ENCODE measurements at places on chromosomes 7 and 10.

DNA sequence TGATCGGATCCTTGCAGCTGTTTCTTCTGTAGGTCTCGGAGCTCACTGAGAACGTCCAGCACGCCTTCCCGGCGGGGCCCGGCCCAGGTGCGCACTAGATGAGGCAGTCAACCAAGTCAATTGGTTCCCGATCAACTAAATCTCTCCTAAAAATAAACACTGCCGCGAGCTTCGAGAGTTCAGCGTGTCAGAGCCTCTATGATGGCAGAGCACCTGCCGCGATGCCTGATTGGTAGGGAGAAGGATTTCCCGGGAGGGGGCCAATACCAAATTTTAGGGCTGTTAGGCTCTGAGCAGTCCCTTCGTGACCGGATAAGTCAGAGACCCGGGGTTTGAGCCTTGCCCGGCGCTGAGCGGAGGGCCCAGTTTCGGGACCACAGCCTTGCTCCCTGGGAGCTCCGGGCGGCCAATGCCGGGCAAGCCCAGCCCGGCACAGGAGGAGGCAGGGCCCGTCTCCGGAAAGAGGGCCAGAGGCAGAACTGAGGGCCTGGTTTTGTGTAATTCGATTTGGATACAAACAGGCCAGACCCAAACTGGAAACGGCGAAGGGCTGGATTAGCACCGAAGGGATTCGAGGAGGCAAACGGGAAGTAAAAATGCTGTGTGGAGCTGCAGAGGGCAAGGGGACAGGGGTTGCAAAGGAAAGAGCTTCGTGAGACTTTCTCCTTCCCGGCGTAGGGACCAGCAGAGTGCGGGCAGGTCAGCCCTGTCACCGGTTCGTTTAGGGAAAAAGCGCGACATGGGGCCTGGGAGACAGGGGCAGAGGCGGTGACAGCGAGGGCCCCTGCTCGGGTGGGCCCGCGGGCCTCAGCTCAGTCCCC is 569 bp downstream of the SLC26A5 start:
- DNase-seq, result no peak

GRCh38 chr10:53697038-53697437 is 924.5 kb upstream of the MBL2 start:
- no peak for DNase-seq

DNA sequence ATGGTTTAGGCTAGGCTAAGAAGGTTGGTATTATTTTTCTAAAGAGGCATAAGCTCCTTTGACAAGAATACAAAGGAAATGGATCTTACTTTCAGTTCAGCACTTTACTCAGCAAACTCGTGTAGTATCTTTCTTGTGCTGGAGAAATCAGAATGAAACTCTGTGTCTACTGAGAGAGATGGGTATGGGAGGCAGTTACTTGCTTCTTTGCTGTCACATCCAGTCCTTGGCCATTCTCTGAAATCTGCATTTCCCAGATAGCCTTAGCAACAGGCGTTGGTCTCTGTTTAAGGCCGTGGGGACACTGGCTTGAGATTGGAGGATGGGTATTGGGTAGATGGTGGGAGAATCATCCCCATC is 180.5 kb downstream of the NRP1 start:
- no peak for DNase-seq

DNA sequence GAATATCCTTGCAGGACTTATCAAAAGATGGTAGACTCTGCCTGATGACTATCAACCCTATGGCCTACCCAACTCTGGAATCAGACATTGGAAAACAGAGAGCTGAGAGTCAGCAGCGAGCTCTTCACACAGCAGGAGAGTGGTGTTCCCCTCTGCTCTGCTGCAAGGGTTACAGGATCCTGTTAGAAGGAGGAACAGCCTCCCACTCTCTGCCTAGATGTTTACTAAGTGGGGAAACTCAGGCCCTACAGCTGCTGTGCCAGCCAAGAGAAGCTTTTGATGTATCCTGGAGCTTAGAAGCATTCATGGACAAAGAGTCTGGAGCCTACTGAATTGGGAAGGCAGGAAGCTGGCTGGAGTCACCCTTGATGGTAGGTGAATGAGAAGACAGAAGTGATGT is 104.6 kb downstream of the ABLIM1 start:
- DNase-seq, result no peak

GRCh38 chr10:14727465-14727864 is 47.2 kb downstream of the FAM107B start:
- no peak for DNase-seq

GRCh38 chr10:90218846-90219245 is 517.5 kb downstream of the KIF20B start:
- DNase-seq, result no peak

- DNase-seq, result no peak
These were observed 8.4 kb upstream of the URGCP start for GRCh38 chr7:43914795-43915194.

- DNase-seq, result no peak
These were observed 1.2 kb downstream of the SCIN start for GRCh38 chr7:12571691-12572090.

DNA sequence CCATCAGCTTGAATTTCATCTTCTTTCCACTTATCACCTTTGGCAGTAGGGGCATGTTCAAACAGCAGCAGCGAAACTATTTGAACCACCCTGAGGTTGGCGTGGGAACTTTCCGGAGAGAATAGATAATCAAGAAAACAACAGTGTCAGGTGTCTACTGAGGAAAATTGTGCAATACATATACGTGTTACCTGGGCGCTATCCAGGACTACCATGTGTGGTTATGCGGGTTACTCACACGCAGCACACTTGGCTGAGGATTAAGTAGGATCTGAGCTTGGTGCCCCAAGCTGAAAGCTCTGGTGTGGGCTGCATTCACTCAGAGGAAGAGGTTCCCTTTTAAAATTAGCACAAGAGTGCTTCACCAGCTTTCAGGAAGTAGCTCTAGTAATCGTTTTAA is 8.8 kb upstream of the ABI1 start:
- DNase-seq, result no peak

GRCh38 chr10:110821508-110821907 is 50.2 kb upstream of the PDCD4 start:
- DNase-seq, result no peak

DNA sequence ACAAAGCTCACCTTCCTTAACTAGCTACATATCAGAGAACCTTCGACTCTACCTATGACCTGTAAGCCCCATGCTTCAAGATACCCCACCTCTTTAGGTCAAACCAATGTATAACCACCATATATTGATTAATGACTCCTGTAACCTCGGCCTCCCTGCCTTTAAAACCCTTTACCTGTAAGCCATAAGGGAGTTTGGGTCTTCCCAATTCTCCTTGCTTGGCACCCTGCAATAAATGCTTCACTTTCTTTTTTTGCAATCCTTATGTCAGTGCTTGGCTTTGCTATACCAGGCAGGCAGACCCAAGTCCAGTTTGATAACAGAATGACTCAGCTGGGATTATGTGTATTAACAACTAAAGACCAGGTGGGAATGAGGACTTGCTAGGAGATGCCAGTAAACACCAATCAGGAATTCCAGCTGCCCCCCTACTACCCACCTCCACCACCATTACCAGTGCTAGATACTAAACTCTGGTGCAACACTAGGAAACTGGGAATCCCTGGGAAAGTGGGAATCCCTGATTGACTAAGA is 22.0 kb upstream of the SLC35G1 start:
- no peak for DNase-seq

- DNase-seq, result peak; percentile 68
These were observed 519 bp downstream of the PITRM1 start for GRCh38 chr10:3172081-3172445.

DNA sequence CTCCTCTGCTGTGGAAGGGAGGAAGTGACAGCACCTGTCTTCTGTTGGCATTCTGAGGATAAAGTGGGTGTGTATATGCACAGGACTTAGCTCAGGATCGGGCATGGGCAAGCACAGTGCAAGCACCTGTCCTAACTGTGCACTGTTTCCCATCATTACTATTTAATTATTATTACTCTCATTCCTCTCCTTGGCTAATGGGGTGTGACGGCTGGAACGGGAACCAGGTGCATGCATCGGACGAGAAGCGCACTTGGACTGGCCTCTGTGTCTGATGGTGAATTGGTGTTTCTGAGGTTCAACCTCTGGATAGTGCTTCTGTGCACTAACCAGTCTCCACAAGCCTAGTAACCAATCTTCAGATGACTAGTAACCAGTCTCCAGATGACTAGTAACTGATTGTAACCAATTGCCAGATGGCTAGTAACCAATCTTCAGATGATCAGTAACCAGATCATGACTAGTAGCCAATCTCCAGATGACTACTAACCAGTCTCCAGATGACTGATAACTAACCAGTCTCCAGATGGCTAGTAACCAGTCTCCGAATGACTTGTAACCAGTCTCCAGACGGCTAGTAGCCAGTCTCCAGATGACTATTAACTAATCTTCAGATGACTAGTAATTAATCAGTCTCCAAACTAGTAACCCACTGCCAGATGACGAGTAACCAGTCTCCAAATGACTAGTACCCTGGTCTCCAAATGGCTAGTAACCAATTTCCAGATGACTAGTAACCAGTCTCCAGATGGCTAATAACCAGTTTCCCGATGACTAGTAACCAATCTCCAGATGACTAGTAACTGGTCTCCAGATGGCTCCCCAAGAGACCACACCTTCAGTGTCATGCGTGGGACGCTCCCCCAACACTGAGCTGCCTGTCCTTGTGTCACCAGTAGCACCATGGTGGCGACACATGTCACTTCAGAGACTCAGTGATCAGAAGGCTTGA is 85.8 kb downstream of the PAXIP1 start:
- DNase-seq, result no peak

GRCh38 chr7:101854084-101854865 is 36.8 kb downstream of the CUX1 start:
- no peak for DNase-seq

GRCh38 chr7:100482728-100483089 is 1.0 kb upstream of the NYAP1 start:
- DNase-seq, result no peak

DNA sequence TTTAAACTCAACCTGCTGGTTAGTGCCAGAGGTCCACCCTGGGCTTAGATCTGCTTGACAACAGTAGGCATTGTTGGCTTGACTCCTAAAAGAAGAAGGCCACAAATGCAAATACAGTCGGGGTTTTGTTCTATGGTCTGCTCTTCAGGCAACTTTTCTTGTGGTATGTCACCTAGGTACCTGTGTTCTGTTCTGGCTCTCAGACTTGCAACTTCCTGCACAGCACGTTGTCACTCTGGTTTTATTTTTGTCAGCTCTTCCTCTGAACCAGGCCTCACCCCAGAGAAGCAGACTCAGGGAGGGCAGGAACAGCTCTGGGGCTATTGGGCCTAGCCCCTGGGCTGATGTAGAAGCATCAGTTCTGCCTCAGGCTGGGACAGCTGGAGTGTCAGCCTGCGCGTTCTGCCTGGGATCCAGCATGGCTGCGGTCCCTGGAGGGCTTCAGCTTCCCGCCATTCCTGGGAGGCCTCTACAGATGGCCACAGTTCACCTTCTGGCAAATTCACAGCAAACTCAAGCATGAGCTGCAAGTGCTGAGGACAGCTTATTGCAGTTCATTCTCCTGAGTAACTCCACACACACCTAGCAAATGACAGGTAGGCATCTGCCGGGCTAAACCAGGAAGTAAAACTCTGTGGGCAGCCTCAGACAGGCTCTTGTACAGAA is 11.0 kb upstream of the PDCD4 start:
- DNase-seq, result peak; percentile 87

GRCh38 chr10:10994360-10994759 is 23.3 kb upstream of the CELF2 start:
- no peak for DNase-seq

GRCh38 chr7:128106821-128107220 is 75.6 kb upstream of the LRRC4 start:
- no peak for DNase-seq

- no peak for DNase-seq
These were observed 29.6 kb downstream of the MAD1L1 start for GRCh38 chr7:2202901-2203765.

GRCh38 chr7:121139427-121139826 is 150.9 kb downstream of the CPED1 start:
- no peak for DNase-seq

DNA sequence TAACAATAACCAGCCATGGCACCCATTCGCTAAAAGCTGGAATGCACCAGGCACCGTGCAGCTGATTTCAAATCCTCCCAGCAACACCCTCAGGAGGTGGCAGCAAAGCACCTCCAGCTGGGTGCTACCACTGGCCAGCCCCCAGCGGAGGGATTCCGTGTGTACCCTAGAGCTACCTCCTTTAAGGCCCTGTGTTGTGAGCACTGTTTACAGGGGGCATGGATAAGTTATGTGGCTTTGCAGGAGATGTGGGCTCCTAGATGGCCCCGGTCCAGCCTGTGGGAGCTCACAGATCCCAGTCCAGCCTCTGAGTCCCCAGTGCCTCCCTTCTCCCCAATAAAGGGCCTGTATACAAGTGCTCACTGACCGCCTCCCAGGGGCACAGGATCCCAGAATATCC is 27.1 kb downstream of the TNRC18 start:
- DNase-seq, result peak; percentile 62

GRCh38 chr7:102967798-102968197 is 55.0 kb downstream of the LRRC17 start:
- DNase-seq, result no peak

GRCh38 chr7:134553976-134554375 is 5.1 kb downstream of the AKR1B15 start:
- DNase-seq, result no peak

DNA sequence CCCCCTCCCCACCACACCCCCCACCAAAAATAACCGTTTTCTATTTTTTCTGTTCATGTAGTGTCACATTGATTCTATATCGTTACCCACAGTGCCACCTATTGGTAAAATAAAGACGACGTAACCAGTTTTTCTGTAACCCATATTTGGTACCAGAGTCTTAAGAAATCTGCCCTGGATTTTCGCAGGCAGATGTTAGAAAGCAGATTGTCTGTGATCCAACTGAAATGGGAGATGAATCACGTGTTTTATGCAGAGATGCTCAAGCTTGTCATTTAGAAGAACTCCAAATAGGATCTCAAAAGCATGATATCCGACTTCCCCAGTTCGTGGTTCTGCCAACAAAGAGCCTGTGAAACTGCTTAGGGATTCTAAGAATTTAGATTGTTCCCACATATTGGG is 261.1 kb upstream of the CSTF2T start:
- DNase-seq, result peak; percentile 24

DNA sequence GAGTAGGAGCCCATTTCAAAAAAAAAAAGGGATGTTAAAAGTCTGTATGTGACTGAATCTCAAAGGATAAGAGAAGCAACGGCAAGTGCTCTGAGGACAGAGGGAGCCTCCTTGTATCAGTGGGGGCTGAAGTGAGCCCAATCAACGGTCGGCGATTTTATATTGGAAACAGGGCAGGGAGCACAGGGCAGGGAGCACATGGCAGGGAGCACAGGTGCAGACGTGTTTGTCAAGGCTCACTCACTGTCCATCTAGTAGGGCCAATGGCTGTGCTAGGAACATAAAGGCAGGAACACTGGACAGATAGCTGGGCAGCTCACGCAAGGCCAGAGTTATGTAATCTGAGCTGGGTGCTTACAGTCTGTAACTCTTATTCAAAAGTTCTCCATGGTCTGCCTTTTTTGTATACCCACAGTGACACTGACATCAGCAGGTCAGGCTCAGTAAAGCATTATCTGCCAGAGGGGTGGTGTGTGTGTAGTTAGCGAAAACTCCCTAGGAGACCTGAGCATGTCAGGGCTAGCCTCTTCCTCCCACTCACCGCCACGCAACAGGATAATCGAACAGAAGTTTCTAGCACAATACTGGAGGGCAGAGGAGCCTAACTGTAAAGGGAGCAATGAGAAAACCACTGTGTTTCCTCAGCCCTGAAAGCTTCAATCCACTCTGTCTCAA is 15.4 kb downstream of the AKR1B1 start:
- no peak for DNase-seq

GRCh38 chr7:24760968-24761367 is 3.7 kb upstream of the GSDME start:
- no peak for DNase-seq

All from CD4-positive, alpha-beta T cell treated with Interleukin-4 for 4 hours (primary cell).